ENCODE measurements at places on chromosomes 7 and 10. TPM values are rescaled to one million over a fixed set of nuclear protein-coding genes. Genes with fewer than 3 reads are reported as not detected.

The VWA2 gene
- total RNA-seq: 0.03 TPM

The GDF2 gene
- total RNA-seq: not detected

The FOXP2 gene
- not detected for total RNA-seq

The NUDT5 gene
- 132 TPM for total RNA-seq

The ZNF487 gene
- 6.7 TPM for total RNA-seq

The ZYX gene
- total RNA-seq: 162 TPM

The EBLN1 gene
- not detected for total RNA-seq

The KEL gene
- 0.08 TPM for total RNA-seq

The GNB2 gene
- 270 TPM for total RNA-seq

The TEX47 gene
- not detected for total RNA-seq

The GNGT1 gene
- total RNA-seq: not detected

The RTKN2 gene
- 0.83 TPM for total RNA-seq

The OR2A5 gene
- not detected for total RNA-seq

The LRRC17 gene
- 0.09 TPM for total RNA-seq

The BTRC gene
- 9.0 TPM for total RNA-seq

The CNPY1 gene
- not detected for total RNA-seq

The CC2D2B gene
- total RNA-seq: 0.44 TPM

The OR2A1 gene
- total RNA-seq: not detected

The HOXA4 gene
- total RNA-seq: 1.9 TPM

The CFAP43 gene
- 0.15 TPM for total RNA-seq

Data from A549 treated with AZD2906 at 1 μM for 4 hours (cell line).